ENCODE measurements at places on chromosomes 7 and 10. TPM values are rescaled to one million over a fixed set of nuclear protein-coding genes. Genes with fewer than 3 reads are reported as not detected.
A peak's percentile ranks its signal among the peaks of the same experiment; 100 is the strongest.

DNA sequence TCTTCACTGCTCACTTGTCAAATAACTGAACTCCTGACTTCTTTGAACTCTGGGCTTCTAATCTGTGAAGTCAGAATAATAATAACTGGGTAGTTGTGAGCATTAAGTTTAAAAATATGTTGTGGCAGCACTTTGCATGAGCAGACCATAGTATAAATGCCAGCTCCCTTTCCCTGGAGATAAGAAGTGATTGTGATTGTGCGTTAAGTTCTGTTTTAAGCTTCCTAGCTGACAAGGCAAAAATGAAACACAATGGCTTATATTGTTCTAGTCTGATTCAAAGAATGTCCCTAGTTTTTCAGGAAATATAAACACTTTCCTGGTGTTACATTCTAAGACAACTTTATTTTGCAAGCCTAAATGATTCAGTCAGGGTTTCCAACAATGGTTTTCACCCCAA is 61.8 kb downstream of the PTPRE start:
- DNase-seq, result no peak

EVX1 gene
- polyA plus RNA-seq, result not detected

HTR7 gene
- polyA plus RNA-seq, result 0.07 TPM

SHLD2 gene
- polyA plus RNA-seq, result 22.5 TPM

GRCh38 chr10:29517352-29517923 is 117.3 kb downstream of the SVIL start:
- DNase-seq, result no peak

KEL gene
- not detected for polyA plus RNA-seq

PVRIG gene
- 84.7 TPM for polyA plus RNA-seq

DNA sequence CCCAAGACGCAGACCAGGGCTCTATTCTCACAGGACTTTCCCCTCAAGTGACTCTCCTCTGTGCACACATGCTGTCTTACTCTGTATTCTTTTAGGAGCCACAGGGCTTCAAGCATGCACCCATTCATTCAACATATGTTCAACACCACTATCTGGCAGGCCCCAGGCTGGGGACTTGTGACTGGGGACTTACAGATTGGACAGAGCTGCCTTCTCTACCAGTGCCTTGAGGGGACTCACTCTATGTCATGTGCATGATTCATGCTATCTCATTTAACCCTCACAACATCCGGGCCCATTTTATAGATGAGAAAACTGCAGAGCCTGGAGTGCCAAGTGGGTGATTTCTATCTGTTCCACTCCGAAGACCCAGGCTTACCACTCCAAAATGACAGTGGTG is 34.3 kb downstream of the MYL10 start:
- DNase-seq, result no peak

EEPD1 gene
- polyA plus RNA-seq, result 5.1 TPM

DNA sequence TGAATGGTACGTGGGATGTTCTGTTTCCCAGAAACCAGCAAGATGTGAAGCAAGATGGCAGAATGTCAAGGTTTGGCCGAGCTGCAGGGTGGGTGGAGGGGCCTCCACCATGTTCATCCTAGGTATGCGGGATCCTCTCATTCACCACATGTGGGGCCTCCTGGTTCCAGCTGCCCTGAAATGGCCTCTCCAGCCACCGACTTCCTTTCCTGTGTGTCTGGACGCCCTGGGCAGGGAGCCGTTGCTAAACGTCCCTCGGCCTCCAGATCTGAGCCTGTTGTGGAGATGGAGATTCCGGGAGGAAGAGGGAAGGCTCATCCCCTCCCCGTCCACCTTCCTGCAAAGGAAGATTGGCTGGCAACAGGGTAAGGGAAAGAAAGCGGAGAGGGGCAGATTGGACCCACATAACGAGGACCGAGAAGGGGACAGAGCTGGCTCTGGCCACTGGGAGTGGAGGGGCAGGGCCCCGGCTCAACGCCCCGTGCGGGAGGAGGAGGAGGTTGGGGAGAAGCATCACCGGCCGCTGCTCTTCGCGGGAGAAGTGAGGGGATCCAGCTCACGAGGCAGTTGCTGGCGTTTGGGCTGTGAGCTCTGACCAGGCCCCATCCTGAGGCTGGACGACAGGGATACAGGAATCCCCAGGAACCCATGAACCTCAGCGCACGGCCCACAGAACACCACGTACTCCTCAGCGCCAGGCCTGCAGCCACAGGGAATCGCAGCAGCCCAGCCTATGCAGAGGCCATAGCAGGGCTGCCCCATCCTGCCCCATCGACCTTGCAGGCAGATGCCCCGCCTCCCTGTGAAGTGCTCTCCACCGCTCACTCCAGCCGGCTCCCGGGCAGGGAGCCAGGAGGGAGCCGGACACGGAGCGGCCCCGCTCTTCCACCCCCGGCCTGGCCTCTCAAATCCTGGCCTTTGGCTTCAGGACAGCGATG is 98.3 kb downstream of the FOXL3 start:
- DNase-seq, result no peak

DNA sequence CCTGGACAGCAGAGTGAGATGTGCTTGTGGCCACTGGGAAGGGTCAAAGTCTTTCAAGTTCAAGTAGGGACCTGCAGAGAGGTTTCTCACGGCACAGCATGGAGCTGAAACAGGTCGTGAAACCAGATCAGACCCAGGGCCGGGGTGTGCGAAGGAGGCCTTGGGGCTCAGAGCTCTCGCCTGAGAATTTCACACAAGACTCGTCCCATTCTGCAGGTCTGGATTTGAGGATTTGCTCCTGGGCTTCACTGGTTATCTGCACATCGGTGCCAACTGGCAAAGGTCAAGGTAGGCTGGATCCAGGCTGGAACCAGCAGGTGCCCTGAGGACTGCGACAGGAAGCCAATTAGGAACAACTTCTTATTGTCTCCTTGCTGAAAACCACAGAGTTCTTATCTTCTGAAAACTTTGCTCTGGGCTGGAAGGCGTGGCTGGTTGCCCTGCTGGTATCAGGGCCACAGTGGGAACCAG is 24.0 kb upstream of the GTF2I start:
- DNase-seq, result no peak

- peak; percentile 49 for DNase-seq
Measured at GRCh38 chr10:112137154-112137987, 46.2 kb downstream of the GPAM start.

PCLO gene
- not detected for polyA plus RNA-seq

TAS2R5 gene
- not detected for polyA plus RNA-seq

CNPY4 gene
- 23.5 TPM for polyA plus RNA-seq

CC2D2B gene
- not detected for polyA plus RNA-seq

DNA sequence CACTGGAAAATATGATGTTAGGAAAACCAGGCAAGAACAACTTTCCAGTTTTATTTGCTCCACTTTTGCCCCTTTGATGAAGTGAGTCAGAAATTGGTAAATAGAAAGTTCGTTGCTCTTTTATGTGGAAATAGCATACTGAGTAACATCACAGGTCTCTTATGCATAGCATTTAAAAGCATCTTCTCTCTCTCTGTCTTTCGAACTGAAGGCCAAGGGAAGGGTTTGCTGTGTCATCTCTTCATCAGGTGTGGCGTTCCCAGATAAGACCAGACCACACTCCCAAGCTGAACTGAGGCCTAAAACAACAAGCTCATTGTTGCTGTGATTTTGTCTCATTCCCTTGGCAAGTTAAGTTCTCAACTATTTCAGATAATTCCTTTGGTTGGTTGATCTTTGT is 131.8 kb upstream of the GRB10 start:
- DNase-seq, result no peak

KCP gene
- polyA plus RNA-seq, result not detected

DNA sequence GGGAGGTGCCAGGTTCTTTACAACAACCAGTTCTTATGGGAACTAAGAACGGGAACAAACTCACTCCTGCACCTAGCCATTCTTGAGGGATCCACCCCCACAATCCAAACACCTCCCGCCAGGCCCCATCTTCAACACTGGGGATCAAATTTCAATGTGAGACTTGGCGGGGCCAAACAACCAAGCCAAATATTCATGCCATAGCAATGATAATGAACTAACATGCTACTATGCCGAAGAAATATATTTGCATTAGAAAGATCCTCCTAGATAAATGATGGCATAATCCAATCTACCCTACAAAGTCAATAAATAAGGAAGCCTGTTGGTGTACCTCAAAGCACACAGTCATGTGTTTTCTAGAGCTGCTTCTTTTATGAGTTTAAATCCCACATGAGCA is 57.6 kb downstream of the CCDC71L start:
- DNase-seq, result no peak

GRCh38 chr7:28174901-28175661 is 5.5 kb downstream of the JAZF1 start:
- DNase-seq, result no peak

GRCh38 chr7:112422842-112423496 is 27.3 kb upstream of the IFRD1 start:
- no peak for DNase-seq

- DNase-seq, result no peak
Measured at GRCh38 chr10:85666102-85666501, 700.5 kb downstream of the GRID1 start.

DNA sequence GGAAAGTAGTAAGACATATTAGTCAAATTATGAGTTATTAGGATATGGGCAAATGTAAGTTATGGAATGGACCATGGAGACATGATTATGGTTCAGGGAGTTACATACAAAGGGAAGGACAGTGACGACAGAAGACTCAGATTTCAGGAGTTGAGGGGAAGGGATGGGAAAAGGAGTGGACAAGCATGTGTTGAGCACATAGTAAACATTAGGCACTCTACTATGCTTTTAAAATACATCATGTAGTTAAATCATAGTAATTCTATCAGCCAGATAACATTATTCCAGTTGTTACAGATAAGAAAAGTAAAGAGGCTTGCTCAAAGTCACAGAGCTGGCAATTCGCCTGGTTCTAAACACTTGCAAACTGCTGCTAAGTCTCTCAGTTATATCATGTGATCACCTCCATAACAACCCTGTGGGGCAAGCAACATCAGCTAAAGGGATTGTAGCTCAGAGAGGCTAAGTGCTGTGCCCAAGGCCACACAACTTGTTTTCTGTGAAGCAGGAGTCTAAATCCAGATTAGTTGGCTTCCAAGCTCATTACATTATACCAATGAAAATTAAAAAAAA is 115.2 kb upstream of the MDFIC start:
- DNase-seq, result no peak

GRCh38 chr7:88566162-88566729 is 193.3 kb upstream of the ZNF804B start:
- DNase-seq, result no peak

DNA sequence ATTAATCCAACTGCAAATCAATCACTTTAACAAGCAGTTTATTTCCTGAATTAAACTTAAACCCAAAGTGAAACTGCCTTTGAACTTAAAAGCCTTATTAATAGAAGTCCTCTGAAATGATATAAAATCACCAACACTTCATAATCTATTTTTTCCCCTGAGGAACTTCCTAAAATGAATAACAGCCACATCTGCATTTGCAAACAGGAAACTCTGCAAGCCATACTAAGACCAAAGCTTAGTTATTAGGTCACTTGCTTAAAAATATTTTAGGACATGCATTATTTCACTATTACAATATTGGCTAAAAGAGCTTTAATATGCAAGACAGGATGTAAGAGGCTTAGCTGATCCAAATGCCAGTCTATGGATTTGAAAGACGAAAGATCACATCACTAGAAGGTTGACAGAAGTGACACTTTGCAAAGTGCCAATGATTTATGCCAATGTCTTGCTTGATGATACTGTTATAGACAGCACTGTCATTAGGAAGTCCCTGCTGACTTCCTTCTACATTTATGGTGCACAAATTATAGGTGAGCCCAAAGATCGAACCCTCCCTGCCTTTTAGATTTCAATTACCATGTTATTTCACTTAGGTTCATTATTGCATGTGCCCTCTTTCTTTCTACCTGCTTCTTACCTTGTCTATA is 99.9 kb upstream of the SKAP2 start:
- DNase-seq, result no peak

LRRD1 gene
- polyA plus RNA-seq, result not detected

- DNase-seq, result no peak
Measured at GRCh38 chr7:27842094-27842692, 102.2 kb downstream of the TAX1BP1 start.

DNA sequence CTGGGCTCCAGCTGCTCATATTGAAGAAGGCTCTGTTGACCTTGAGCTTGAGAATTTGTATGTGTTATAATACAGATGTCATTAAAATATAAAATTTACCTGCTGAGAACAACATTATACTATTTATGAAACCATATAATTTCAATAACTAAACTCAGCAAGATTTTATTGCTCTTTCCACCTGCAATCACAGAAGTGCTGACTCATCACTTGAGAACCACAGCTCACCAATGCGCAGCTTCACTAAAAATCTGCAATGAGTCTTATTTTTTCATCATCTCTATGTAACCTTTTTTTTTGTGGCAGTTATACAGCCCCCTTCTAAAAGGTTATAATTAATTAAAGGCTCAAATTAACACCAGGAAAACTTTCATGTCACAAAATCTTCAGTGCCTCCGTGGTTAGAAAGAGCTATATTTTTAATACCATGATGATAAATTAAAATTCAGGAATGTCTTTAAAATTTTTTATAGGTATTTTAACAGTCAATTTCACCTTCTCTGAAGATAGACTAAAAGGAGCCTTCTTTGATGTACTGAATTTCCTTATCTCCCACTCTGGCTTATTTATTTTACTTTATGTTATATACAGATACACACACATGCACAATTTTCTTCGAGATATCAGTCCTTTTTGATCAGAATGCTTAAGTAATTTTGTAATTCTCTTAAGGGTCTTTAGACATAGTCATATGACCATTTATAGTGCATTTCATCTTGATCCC is 102.7 kb downstream of the EVX1 start:
- DNase-seq, result no peak

GRCh38 chr10:104614245-104614831 is 26.8 kb upstream of the SORCS3 start:
- DNase-seq, result no peak

- no peak for DNase-seq
Measured at GRCh38 chr10:7445474-7446185, 34.8 kb upstream of the SFMBT2 start.

GRCh38 chr10:131249238-131249954 is 62.1 kb downstream of the TCERG1L start:
- no peak for DNase-seq

GRCh38 chr10:7561216-7561893 is 105.4 kb downstream of the ITIH5 start:
- no peak for DNase-seq

TSPAN15 gene
- polyA plus RNA-seq, result not detected

GIMAP8 gene
- 18.9 TPM for polyA plus RNA-seq

DNA sequence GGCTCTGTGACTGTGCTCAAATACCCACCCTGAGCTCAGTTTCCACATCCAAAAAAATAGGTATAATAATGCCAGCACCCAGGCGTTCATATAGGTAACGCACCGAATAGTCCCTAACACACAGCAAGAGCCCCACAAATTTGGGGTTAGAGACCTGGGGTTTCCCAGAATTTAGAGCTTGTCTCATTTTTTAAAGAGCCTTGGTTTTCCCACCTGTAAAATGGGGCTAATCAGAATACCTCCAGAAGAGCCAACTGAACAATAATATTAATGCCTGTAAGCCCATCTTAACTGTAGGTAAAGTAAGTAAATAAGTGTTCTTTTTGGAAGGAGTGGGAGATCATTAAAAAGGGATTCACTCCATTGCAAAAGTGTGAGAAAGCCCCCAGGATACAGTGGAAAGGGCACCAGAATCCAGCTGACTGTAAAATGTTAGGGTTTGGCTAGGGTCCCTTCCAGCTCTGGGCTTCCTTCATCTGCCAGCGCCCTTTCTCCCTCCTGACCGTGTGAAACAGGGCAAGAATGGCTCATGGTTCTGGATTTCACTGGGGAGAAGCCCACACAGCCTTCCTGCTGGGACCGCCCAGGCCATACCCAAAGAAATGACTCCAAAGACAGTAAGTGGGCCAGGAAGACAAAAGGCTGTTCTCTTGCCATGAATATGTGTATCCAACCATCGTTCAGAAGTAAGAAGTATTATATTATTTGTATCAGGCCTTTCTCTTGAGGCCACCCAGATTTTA is 2.1 kb downstream of the MTURN start:
- no peak for DNase-seq

- peak; percentile 51 for DNase-seq
Measured at GRCh38 chr7:140810830-140811556, 113.7 kb downstream of the BRAF start.

Data from naive thymus-derived CD8-positive, alpha-beta T cell (primary cell).